ENCODE measurements at places on chromosomes 16 and 17.

GRCh38 chr16:705431-706188 is at the start of gene FBXL16:
TSS of gene FBXL16 (minus strand) at chr16:705801. CDS start at chr16:697405, 8,396 bp downstream.
- DNase-seq, result no peak

DNA sequence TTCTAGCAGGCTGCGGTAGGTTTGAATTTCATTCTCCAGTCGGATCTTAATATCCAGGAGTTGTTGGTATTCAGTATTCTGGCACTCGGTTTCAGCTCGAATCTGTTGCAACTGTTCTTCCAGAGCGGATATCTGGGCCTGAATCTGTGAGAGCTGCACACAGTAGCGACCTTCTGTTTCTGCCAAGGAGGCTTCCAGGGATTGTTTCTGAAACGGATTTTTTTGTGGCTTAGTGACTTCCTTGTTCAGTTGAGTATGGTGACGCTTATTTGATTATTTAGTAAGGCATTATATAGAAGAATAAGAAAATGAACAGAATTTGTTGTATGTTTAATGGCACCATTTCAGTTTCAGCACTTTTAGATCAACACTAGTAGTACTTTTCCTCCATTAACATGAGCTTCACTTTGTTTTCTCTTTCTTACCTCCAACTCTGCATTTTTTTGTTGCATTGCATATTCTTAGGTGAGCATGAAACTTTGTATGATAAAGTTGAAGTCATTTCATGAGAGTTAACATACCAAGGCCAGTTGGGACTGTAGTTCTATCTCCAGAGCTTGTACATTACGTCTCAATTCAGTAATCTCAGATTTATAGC is 2.8 kb downstream of the KRT10 start:
- DNase-seq, result no peak

DNA sequence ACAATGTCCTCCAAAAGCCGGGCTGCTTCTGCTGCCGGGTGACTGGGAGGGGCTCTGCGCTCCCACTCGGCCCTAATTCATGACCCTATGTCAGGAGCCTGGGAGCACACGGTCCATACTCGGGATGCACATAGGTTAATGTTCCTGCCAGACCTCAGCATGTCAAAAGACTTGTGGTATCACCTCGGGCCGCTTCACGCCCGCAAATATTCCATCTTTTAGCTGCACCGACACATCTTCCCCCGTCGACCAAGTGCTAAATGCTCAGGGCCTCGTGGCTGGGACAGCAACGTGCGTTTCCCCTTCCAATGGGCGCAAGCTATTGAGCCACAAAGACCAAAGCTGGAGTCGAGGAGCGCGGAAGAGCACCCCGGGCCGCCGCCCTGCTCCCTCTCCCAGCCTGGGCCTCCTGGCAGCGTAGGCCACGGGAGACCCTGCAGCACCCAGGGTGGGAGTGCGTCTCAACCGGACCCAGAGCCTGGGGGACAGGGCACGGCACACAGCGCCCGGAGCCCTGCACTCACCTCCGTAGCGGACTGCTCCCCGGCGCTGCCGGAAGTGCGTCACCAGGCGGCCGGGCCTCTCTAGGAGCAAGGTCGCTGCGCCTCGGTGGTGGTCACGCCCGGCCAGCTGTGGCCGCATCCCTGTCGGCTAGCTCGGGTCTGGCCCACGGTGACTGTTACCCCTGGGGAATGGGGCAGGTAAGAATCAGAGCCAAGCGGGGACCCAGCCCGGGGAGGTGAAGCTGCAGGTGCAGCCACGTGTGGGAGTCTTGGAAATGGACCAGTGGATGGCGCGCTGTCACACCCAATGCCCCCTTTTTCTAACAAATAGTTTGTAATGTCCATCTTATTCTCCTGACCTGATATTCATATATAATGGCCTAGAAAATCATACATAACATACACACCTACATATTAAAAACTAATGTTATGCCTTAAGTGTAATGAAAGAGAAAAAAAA is at the start of gene ZNF23:
Gene ZNF23 (minus strand): TSS at position 562 of the 963 bp plus-strand sequence. CDS start 5,451 bp downstream, outside the sequence.
- peak; percentile 91 for DNase-seq

DNA sequence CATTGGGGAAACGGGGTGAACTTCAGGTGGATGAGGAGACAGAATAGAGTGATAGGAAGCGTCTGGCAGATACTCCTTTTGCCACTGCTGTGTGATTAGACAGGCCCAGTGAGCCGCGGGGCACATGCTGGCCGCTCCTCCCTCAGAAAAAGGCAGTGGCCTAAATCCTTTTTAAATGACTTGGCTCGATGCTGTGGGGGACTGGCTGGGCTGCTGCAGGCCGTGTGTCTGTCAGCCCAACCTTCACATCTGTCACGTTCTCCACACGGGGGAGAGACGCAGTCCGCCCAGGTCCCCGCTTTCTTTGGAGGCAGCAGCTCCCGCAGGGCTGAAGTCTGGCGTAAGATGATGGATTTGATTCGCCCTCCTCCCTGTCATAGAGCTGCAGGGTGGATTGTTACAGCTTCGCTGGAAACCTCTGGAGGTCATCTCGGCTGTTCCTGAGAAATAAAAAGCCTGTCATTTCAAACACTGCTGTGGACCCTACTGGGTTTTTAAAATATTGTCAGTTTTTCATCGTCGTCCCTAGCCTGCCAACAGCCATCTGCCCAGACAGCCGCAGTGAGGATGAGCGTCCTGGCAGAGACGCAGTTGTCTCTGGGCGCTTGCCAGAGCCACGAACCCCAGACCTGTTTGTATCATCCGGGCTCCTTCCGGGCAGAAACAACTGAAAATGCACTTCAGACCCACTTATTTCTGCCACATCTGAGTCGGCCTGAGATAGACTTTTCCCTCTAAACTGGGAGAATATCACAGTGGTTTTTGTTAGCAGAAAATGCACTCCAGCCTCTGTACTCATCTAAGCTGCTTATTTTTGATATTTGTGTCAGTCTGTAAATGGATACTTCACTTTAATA is 7.0 kb upstream of the TMEM235 start:
- no peak for DNase-seq

DNA sequence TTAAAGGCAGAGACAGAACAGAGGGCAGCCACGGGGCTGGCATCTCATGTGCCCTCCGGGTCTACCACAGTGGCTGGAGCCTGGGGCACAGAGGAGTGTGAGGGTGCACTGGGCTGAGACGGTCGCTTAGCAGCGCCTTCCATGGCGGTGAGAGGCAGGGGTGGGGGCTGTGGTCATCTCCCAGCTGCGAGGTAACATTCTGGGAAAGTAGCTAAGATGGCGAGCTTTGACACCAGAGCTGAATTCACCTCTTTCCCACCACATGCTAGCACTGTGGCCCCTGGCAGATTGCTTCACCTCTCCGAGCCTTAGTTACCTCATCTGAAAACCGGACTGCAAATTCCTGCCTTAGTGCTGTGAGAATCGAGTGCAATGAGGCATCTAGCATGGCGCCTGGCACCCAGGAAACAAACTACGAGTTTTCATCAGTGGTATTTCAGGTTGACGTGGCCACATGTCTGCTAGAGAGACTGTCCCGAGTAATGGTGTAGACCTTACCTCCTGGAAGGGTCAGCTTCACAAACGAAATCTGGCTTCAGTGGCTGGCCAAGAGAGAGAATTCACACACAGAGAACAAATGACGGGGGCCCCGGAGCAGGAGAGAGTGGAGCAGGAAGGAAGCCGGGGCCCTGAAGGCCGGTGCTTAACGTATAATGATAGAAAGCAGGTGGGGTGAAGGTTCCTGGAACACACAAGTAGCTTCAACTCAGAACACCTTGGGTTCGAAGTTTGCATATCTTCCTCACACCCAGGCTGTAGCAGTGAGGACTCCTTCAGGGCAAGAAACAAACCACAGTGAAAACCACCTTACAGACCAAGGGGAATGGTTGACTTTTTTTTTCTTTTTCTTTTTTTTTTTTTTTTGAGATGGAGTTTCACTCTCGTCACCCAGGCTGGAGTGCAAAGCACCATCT is 63.9 kb upstream of the RPH3AL start:
- no peak for DNase-seq

DNA sequence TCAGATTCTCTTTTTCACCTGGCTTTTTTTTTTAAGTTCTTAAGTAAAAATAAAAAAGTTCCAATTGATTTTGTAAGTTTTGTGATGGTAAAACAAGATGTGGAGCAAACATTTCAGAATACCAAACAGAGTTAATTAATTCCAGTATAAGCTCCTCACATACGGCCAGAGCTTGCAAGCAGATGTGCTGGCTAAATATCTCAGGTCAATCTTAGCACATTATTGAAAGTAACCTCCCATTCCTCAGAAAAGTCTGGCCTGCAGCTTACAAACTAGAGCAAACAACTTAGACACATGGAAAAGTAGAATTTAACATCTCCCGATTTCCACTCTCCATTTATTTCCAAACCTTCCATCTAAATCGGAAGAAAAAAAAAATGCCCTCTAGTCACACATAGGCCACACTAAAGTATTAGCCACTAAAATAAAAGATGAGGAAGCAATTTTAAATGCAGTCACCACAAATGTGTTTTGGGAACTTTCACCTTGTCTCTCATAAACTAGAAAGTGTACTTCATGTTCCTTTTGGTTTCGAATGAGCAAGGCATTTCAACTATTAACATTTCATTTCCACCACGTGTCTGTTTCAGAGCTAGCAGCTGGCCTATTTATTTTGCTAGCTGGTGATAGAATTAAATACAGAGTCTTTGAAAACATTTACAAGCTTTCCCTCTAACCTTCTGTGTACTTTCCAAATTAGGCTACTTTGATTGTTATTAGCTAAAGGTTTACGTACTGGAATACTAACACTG is 143.3 kb downstream of the STX8 start:
- no peak for DNase-seq

- peak; percentile 19 for DNase-seq
Measured at GRCh38 chr17:40063901-40064531, 1.3 kb downstream of the THRA start.

DNA sequence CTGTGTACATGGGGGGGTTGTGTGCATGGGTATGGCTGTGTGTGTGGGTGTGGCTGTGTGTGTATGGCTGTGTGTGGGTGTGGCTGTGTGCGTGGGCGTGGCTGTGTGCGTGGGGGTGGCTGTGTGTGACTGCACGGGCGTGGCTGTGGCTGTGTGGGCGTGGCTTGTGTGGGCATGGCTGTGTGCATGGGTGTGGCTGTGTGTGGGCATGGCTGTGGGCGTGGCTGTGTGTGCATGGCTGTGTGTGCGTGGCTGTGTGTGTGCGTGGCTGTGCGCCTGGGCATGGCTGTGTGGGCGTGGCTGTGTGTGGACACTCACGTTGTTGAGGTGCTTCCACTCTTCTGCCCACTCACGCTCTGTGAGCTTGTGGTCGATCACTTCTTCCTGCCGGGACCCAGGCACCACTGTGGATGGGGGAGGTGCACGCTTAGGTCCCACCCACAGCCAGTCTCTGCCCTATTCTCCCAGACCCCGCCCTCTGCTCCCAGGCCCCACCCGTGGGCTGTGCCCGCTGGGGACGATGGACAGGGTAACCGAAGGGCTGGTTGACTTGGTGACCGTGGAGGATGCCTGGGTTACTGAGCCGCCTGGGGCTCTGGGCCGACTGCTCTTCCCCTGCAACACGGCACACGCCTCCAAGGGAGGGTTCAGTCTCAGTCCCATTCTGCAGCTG is 16.0 kb upstream of the PABPN1L start:
- peak; percentile 57 for DNase-seq

- no peak for DNase-seq
Measured at GRCh38 chr17:69574257-69575197, 160.0 kb downstream of the MAP2K6 start.

GRCh38 chr17:19750020-19750572 is 2.0 kb upstream of the ALDH3A1 start:
- DNase-seq, result no peak

DNA sequence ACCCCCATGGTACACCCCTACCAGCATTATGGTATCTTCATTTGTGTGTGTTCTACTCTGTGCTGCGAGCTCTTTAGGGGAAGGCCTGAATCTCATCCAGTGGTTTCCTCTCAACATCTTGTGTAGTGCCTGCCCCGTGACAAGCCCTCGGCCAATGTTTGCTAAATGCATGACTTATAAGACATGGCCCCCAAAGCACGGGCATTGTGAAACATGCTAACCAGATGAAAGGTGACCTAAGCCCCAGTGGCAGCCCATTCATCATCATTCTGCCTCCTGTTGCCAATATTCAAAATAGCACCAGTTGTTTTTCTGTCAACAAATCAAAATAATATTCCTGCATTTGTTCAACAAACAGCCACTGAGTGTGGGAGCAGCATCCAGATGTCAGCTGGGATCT is 108.8 kb upstream of the HSBP1 start:
- DNase-seq, result no peak

DNA sequence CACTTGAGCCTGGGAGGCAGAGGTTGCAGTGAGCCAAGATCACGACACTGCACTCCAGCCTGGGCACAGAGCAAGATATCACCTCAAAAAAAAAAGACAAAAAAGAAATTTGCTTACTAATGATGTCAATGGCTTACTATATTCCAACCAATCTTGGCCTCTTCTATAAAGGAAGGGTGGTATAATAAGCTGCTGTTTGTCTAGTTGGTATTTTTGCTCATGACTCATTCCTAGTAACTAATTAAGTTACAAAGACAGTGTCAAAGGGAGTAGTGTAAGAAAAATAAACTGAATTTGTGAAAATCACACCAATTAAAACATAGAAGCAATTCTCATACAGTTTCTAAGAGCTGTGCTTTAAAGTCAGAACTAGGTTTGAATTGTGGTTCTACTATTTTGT is 82.5 kb downstream of the NLK start:
- DNase-seq, result no peak

DNA sequence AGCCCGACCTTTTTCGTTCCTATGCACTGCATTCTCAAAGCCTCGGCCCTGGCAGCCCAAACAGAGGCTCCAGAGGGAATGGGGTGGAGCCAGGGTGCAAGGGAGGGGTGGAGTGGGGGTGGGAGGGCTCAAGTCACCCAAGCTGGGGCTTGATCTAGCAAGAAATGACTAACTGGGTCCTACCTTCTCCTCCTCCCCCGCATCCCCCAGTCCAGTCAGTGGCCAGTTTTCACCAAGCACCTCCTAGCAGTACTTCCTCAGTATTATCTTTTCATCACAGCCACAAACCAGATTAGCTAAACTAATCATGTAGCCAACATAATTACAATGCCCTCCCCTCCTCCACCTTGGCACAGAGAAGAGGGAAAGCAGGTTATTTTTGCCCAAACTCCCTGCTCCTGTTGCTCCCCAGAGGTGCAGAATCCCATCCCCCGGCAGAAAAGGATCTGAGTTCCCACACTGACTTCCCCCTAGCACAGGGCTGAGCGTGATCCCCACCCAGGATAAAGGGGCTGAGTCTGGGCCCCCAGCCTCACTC is 2.2 kb downstream of the JUP start:
- no peak for DNase-seq

GRCh38 chr16:787978-788398 is at the start of gene RPUSD1:
TSS of gene RPUSD1 (minus strand) at chr16:788381. CDS start at chr16:787737, 644 bp downstream.
- no peak for DNase-seq

- no peak for DNase-seq
Measured at GRCh38 chr17:55710410-55710809, 12.3 kb downstream of the TMEM100 start.

Measured in hematopoietic multipotent progenitor cell treated with erythropoietin and hydrocortisone succinate and interleukin-3 and kit ligand, for 17 days (in vitro differentiated cells).